ENCODE measurements at places on chromosomes 2 and 18.

GRCh38 chr2:39470580-39470979 lies 33.5 kb upstream of the MAP4K3 start:
- DNase-seq: no peak

DNA sequence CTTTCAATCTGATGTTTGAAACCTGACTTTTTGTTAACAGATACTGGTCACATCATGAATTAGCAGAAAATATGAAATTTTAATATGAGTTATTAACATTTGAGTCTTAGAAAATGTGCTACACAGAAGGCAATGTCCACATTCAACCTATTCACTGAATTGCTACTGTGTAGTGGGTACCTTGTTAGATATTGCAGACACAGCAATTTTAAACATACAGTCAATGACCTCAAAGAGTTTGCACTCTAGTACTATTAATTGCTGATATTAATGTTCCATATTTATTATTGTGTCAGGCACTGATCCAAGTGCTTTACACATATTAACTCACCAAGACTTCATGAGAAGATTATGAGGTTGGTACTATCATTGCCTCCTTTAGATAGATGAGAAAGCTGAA lies 385.4 kb upstream of the PKDCC start:
- no peak for DNase-seq

DNA sequence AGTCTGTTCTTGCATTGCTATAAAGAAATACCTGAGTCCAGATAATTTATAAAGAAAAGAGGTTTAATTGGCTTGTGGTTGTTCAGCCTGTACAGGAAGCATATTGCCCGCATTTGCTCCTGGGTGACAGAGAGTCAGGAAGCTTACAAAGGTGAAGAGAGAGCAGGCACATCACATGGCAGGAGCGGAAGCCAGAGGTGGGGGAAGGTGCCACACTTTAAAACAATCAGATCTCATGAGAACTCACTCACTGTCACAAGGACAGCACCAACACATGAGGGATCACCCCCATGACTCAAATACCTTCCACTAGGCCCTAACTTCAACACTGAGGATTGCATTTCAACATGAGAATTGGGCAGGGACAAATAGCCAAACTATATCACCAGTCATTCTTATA lies 124.8 kb upstream of the COL5A2 start:
- peak; percentile 60 for DNase-seq

DNA sequence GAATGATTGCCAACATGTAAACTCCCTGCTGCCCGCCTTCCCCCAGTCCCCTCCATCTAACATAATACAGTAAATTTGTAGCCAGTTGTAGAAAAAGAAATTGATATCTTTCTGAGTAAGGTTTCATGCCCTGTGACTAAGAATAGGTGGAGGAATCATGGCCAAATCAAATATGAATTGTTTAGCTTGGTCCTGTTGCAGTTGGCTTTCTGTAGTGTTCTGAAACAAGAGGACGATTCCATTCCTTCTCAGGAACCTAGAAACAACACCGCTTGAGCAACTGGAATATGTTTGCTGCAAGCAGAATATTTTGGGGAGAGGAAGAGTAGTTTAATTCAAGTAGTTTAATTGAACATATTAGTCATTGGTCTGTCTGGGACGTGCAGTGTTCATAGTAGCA lies 7.0 kb upstream of the DRC1 start:
- no peak for DNase-seq

DNA sequence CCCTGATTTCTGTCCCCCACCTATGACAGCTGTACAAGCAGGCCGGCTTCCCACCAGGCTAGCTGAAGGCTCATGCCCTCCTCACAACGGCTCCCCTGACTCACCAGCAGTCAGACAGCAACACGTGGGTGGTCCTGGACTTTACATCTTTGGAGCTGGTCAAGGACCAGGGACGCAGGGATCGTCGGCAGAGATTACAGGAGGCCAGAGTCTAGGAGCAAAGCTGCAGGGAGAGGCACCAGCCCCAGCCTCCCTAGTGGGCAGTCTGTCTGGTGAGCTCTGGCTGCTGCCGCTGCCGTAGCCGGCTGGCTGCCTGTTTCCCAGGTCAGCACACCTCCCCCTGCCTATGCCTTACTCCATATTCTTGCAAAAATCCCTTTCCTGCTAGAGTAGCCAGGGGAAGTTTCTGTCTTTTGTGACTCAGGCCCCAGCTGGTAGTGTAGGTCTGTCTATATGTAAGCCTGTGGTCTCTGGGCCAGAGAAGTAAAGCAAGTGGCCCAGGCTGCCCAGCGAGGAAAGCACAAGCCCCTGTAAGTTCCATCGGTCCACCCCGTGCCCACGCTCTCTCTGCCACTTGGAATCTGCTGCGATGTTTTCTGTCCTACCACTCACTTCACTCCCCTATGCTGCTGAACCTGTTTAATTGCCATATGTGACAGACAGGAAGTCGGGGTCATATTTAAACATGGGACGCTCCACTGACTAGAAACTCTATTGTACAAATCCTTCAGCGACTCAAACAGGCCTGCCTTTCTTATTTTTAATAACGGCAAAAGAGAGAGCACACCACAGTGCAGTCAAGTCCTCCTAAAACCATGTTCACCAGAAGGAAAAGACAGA lies 2.4 kb upstream of the ARHGEF4 start:
- no peak for DNase-seq

DNA sequence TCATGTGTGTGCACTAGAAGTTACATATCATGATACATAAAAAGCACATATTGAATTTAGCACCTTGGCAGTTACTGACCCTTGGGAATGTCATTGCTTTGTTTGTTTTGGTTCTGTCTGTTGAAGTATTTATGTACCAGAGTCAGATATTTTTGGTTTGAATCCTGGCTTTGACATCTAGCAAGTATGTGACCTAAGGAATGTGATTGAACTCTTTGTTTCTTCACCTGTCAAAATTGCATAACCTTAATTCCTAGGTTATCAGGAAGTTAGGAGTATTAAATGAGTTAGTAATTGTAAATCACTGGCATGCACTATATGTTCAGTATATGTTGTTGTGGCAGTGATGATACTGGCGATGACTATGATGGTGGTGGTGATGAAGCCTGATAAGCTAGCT lies 1003.5 kb upstream of the NRXN1 start:
- DNase-seq: no peak

DNA sequence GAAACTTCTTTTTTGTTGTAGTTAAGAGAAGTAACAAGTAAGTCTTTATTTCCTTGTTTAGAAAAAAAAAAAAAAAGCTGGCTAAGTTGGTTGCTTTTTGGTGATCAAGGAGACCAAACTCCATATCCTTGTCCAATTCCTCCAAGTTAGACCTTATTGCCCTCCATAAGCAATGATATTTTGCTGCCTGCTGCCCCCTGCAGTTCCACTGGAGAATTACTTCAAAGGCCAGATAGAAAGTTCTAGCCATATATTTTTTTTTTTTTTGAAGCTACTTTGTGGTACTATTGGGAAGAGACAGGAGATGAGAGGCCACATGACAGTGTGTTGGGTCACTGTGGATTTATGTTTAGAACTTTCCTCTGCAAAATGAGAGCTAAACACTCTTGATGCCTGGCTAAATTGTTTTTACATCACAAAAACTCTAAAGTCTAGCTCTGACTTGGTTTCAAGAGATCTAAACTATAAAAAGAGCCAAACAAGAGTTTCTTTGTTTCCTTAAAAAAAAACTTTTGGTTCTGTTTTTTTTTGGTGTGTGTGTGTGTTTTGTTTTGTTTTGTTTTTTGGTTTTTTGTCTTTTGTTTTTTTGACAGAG lies 80.7 kb upstream of the RASGRP3 start:
- DNase-seq: no peak

- DNase-seq: no peak
These were observed 20.7 kb downstream of the SPTBN1 start for GRCh38 chr2:54476852-54477251.

DNA sequence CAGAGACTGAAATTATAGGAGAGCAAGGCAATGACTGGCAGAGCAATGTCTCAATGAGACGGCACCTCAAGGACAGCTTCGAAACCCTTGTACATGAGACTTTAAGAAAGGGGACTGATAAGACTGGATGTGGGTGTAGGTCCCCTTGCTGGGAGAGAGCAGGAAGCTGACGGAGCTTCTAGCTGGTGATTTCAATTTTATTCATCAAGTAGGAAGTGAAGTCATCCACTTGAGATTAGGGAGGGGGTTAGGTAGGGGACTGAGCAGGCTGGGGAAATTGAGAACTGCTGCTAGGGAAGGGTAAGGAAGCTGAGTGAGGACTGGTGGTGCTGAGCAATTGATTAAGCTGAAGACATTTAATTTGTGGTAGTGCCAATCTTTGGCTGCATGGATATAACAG lies 99.5 kb upstream of the ITGB6 start:
- DNase-seq: no peak

GRCh38 chr2:285531-285930 lies 2.4 kb downstream of the ALKAL2 start:
- DNase-seq: no peak

- DNase-seq: no peak
These were observed 27.2 kb downstream of the CD28 start for GRCh38 chr2:203733684-203734083.

DNA sequence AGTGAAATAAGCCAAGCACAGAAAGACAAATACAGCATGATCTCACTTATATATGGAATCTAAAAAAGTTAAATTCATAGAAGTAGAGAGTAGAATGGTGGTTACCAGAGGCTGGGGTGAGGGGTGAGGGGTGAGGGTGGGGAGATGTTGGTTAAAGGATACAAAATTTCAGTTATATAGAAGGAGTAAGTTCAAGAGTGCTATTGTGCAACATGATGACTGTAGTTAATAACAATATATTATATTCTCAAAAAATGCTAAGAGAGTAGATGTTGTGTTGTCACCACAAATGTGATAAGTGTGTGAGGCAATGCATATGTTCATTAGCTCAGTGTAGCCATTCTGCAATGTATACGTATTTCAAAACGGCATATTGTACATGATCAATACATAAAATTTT lies 26.4 kb upstream of the GULP1 start:
- DNase-seq: no peak

DNA sequence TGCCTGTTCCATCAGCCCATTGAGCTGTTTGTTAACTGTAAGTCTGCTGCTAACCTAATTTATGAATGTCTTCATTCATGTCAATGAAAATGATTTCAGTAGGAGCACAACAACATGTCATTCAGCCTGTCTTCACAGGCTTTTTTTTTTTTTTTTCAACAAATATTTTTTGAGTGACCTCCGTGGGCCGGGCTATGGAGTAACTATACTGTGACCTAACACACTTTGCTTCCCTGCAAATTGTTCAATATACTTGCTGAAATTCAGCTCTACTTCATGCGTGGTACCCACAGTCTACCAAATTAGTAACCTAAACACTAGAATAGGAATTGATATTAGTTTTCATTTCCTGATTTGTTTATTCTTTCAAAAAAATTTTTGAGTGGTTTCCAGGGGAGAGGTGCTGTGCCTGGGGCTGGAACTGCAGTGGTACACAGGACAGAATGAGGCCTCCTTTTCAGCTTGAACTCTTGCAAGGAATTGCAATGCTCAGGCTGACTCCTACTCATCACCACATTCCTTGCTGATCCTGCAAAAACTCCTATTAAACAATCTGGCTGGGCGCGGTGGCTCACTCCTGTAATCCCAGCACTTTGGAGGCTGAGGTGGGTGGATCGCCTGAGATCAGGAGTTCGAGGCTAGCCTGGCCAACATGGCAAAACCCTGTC lies 87.1 kb downstream of the CDH20 start:
- no peak for DNase-seq

- DNase-seq: no peak
These were observed 73.3 kb upstream of the KLF7 start for GRCh38 chr2:207238831-207239701.

DNA sequence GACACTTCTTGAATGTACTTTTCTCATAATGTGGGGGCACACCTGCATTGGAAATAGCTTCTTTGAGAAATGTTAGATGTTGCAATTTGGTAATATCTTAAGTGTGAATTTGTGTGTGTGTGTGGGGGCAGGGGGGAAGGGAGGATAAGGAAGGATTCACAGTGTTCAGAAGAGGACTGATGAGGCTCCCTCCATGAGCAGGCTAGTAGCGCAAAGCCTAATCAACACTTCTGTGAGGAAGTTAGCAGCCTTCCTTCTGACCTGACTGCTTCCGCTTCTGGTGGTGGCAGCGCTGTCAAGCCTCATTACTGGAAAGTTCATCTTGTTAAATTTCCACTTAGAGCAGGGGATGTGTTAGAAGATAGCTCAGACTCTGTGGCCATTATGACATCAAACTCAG lies 295.4 kb upstream of the SPRED2 start:
- no peak for DNase-seq

- DNase-seq: no peak
These were observed 10.2 kb upstream of the TTC32 start for GRCh38 chr2:19911808-19912509.

GRCh38 chr18:35205199-35205712 lies 35.6 kb upstream of the ZNF397 start:
- no peak for DNase-seq
